ENCODE measurements at places on chromosomes 7 and 10. TPM values are rescaled to one million over a fixed set of nuclear protein-coding genes. Genes with fewer than 3 reads are reported as not detected.

GRCh38 chr7:123864966-123865365 is 20.0 kb downstream of the HYAL4 start:
- H3K36me3 ChIP-seq: no peaks in the 10 kb centered on the region
- DNase-seq: no peak
- no peaks in the 10 kb centered on the region for H3K27me3 ChIP-seq
- H3K27ac ChIP-seq: no peak overlapping the region

DNA sequence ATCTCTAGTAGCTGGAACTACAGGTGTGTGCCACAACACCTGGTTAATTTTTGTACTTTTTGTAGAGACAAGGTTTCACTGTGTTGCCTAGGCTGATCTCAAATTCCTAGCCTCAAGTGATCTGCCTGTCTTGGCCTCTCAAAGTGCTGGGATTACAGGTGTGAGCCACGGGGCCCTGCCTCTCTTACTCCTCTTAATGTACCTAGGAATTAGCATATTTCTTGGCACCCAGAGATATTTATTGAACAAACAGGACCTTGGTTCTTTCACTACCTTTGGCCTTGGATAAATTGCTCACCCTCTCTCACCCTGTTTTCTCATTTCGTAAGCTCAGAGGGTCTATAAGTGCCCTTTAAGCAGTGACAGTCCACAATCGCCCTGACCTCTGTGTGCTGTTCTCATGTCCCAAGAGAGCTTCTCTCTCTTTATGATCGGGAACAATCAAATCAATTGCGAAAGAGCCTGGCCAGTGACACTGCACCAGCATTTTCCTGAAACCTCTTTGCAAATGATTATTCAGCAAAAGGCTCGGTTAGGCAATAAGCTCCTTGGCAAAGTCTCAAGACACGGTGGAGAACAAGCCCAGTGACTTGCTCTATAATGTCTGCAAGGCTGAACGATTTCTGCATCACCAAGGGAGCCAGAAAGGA is 117.7 kb downstream of the APBB1IP start:
- DNase-seq: peak; percentile 26
- H3K27me3 ChIP-seq: peaks cover 41% of the 10 kb centered on the region
- H3K27ac ChIP-seq: no peak overlapping the region
- no peaks in the 10 kb centered on the region for H3K4me1 ChIP-seq

DNA sequence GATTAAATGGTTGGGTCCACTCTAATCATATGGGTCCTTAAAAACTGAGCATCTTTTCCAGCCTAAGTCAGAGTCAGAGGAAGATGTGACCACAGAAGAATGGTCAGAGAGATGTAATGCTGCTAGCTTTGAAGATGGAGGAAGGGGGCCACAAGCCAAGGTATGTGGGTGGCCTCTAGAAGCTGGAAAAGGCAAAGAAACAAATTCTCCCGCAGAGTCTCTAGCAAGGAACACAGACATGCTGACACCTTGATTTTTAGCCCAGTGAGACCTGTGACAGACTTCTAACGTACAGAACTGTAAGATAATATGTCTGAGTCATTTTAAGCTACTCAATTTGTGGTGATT is 1.5 kb upstream of the EXOC6 start:
- H3K27ac ChIP-seq: peak overlapping the region; percentile 59
- no peaks in the 10 kb centered on the region for H3K36me3 ChIP-seq
- no peaks in the 10 kb centered on the region for H3K27me3 ChIP-seq
- 0 out of 2 replicates have a peak overlapping the region, but pooled peaks have one; percentile 93 for H3K4me3 ChIP-seq
- peaks cover 24% of the 10 kb centered on the region for H3K4me1 ChIP-seq

- H3K4me1 ChIP-seq: peaks cover 26% of the 10 kb centered on the region
- H3K27me3 ChIP-seq: no peaks in the 10 kb centered on the region
- H3K4me3 ChIP-seq: peak overlapping the region; percentile 42
- peak overlapping the region; percentile 88 for H3K27ac ChIP-seq
- H3K36me3 ChIP-seq: no peaks in the 10 kb centered on the region
These were observed 59.4 kb downstream of the USP6NL start for GRCh38 chr10:11551916-11552602.

GRCh38 chr10:88880282-88881076 is 434 bp downstream of the STAMBPL1 start:
- H3K27ac ChIP-seq: peak overlapping the region; percentile 57
- H3K27me3 ChIP-seq: no peaks in the 10 kb centered on the region
- peaks cover 37% of the 10 kb centered on the region for H3K4me1 ChIP-seq
- DNase-seq: peak; percentile 79
- peak overlapping the region; percentile 87 for H3K4me3 ChIP-seq

DNA sequence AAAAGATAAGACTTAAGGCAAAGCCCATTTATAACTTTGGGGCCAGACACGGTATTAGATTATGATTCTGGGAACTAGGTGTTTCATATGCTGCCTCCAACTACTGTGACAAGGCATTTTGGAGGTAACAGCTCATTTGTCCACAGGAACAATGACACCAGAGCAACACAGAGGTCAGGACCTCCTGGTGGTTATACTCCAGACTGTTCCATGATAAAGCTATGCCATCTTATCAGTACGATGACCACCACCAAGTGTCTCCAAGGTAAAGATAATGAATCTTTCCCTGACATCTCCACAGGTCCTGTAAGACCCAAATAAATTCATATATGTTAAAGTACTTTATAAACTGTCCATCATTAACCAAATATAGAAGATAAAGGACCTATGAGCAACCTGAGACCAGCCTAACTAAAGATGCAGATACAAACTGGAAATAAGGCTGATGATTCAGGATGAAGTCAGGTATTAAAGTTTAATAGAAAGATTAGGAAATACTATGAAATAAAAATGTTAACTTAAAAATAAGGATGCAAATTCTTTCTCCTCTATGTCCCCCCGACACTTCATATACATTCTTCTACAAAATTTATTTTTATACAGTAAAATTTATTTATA is 26.2 kb downstream of the CUL2 start:
- peaks cover 58% of the 10 kb centered on the region for H3K36me3 ChIP-seq
- peaks cover 33% of the 10 kb centered on the region for H3K4me1 ChIP-seq
- H3K4me3 ChIP-seq: no peak overlapping the region
- peak overlapping the region; percentile 20 for H3K27ac ChIP-seq
- no peaks in the 10 kb centered on the region for H3K27me3 ChIP-seq

- H3K36me3 ChIP-seq: no peaks in the 10 kb centered on the region
- no peak overlapping the region for H3K27ac ChIP-seq
- DNase-seq: no peak
- H3K4me3 ChIP-seq: no peak overlapping the region
- peaks cover 5% of the 10 kb centered on the region for H3K4me1 ChIP-seq
These were observed 46.1 kb upstream of the CABCOCO1 start for GRCh38 chr10:61616611-61617010.

GRCh38 chr7:108234971-108235450 is 104.8 kb upstream of the LAMB4 start:
- no peaks in the 10 kb centered on the region for H3K36me3 ChIP-seq
- no peaks in the 10 kb centered on the region for H3K27me3 ChIP-seq
- H3K4me3 ChIP-seq: no peak overlapping the region
- no peak overlapping the region for H3K27ac ChIP-seq

GRCh38 chr7:73932364-73932763 is 71.4 kb downstream of the TMEM270 start:
- no peaks in the 10 kb centered on the region for H3K4me1 ChIP-seq
- H3K27me3 ChIP-seq: no peaks in the 10 kb centered on the region
- no peak overlapping the region for H3K4me3 ChIP-seq
- no peak for DNase-seq
- H3K27ac ChIP-seq: no peak overlapping the region

GRCh38 chr10:95573527-95573926 is 12.4 kb upstream of the SORBS1 start:
- no peak overlapping the region for H3K27ac ChIP-seq
- H3K4me1 ChIP-seq: no peaks in the 10 kb centered on the region
- H3K36me3 ChIP-seq: no peaks in the 10 kb centered on the region
- DNase-seq: no peak

GRCh38 chr7:137978464-137979237 is 23.2 kb downstream of the CREB3L2 start:
- DNase-seq: peak; percentile 92
- no peaks in the 10 kb centered on the region for H3K27me3 ChIP-seq
- H3K27ac ChIP-seq: peak overlapping the region; percentile 94
- peaks cover 48% of the 10 kb centered on the region for H3K4me1 ChIP-seq
- H3K36me3 ChIP-seq: no peaks in the 10 kb centered on the region

GRCh38 chr10:50375051-50375452 is 123.7 kb upstream of the ASAH2 start:
- H3K27ac ChIP-seq: peak overlapping the region; percentile 84
- DNase-seq: peak; percentile 99
- no peaks in the 10 kb centered on the region for H3K27me3 ChIP-seq
- H3K36me3 ChIP-seq: 0 out of 2 replicates have a peak, but pooled peaks cover 4% of the 10 kb centered on the region
- peaks cover 25% of the 10 kb centered on the region for H3K4me1 ChIP-seq

- H3K4me3 ChIP-seq: no peak within 1 kb of the TSS
- H3K27ac ChIP-seq: no peak within 1 kb of the TSS
- H3K36me3 ChIP-seq: no peaks in the 10 kb centered on the region
- 0 out of 2 replicates have a peak, but pooled peaks cover 5% of the 10 kb centered on the region for H3K4me1 ChIP-seq
These were observed at the start of gene EMX2 for GRCh38 chr10:117542706-117543224. EMX2 (plus strand) TSS chr10:117542746; CDS start chr10:117543268, 522 bp downstream.

DNA sequence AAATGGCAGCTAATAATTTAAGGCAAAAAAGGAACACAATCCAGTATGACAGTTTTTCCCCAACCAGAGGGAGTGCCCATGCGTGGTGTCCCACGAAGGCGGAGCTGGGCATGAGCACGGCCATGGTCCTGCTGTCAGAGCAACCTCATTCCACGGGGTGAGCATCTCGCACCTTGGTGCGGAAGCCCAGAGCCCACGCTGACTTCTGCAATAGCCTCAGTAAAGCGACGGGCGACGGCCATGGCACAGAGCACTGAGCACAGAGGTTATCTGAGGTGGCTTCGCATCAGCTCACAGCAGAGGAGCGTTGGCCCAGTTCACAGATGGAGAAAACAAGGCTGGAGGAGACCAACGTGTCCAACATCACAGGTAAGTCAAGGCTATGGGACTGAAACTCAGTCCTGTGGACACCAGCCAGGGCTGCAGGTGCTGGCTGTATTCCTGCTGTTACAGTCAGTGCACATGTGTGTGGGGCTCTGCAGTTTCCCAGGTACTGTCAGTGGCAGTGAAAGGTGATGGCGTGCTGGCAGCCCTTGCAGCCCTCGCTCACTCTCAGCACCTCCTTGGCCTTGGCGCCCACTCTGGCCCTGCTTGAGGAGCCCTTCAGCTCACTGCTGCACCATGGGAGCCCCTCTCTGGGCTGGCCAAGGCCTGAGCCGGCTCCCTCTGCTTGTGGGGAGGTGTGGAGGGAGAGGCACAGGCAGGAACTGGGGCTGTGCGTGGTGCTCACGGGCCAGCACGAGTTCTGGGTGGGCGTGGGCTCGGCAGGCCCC is 525.6 kb downstream of the PTPRN2 start:
- no peaks in the 10 kb centered on the region for H3K36me3 ChIP-seq
- no peak for DNase-seq
- no peak overlapping the region for H3K4me3 ChIP-seq
- no peak overlapping the region for H3K27ac ChIP-seq

DNA sequence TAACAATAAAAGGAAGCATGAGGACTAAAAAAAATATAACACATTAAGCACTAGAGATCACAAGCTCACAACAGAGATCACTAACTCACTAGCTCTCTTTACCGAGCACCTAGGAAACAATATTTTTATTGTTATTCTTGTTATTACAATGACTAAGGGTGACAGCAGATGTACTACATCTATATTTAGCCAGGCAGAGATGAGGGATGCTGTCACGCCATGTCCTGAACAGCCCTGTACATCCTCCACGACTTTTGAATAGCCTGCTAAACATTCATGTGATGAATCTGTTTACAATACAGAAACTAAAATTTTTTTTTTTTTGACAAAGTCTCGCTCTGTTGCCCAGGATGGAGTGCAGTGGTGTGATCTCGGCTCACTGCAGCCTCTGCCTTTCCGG is 22.7 kb downstream of the FAM133B start:
- H3K4me1 ChIP-seq: no peaks in the 10 kb centered on the region
- no peak overlapping the region for H3K4me3 ChIP-seq
- no peaks in the 10 kb centered on the region for H3K27me3 ChIP-seq
- H3K27ac ChIP-seq: peak overlapping the region; percentile 54
- peak; percentile 35 for DNase-seq

DNA sequence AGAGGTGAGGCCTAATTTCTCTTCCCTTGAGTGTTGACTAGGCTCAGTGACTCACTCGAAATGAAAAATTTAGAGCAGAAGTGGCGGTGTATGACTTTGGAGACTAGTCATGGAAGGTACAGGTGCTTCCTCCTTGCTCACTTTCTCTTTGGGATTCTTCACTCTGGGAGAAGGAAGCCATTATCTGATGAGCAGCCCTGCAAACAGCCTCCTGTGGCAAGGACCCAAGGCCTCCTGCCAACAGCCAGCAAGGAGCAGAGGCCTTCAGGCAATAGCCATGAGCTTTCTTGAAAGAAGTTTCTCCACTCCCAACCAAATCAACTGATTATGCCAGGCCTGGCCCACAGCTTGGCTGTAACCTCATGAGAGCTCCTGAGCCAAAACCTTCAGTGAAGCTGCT is 369.6 kb upstream of the VWC2 start:
- H3K27ac ChIP-seq: peak overlapping the region; percentile 55
- peak; percentile 76 for DNase-seq
- no peaks in the 10 kb centered on the region for H3K27me3 ChIP-seq
- H3K4me3 ChIP-seq: no peak overlapping the region

DNA sequence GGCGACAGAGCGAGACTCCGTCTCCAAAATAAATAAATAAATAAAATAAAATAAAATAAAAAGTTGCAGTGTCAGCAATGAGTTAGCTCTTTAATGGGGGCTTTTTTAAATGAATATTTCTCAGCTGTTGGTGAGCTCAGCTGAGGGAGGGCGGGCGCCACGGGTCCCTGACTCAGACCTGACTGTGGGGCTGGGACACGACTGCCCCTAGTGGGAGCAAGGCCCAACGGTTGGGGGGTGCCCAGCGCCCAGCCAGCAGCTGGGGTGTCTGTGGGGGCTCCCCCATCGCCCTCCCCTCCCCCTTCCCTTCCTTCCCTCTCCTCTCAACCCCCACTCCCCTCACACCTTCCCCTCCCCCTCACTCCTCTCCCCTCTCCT is 46.6 kb downstream of the PWWP2B start:
- no peaks in the 10 kb centered on the region for H3K36me3 ChIP-seq
- no peak overlapping the region for H3K27ac ChIP-seq
- no peaks in the 10 kb centered on the region for H3K27me3 ChIP-seq
- no peak overlapping the region for H3K4me3 ChIP-seq

Gene SHTN1
- total RNA-seq: 9.0 TPM

Gene NXPH1
- total RNA-seq: not detected

Gene MKLN1
- total RNA-seq: 16.3 TPM

Gene INA
- not detected for total RNA-seq

Gene MMP21
- not detected for total RNA-seq

Gene PVRIG
- total RNA-seq: not detected
